ENCODE measurements at places on chromosomes 1 and 21. TPM values are rescaled to one million over a fixed set of nuclear protein-coding genes. Genes with fewer than 3 reads are reported as not detected.

GRCh38 chr1:174789399-174789798 lies 210.3 kb upstream of the CACYBP start:
- H3K4me1 ChIP-seq: peaks cover 4% of the 10 kb centered on the region
- no peaks in the 10 kb centered on the region for H3K27me3 ChIP-seq
- no peak overlapping the region for H3K4me3 ChIP-seq
- H3K36me3 ChIP-seq: no peaks in the 10 kb centered on the region
- no peak for DNase-seq

GRCh38 chr1:200035956-200036618 lies 8.6 kb downstream of the NR5A2 start:
- H3K27ac ChIP-seq: no peak overlapping the region
- no peak overlapping the region for H3K4me3 ChIP-seq
- no peaks in the 10 kb centered on the region for H3K36me3 ChIP-seq
- DNase-seq: no peak
- H3K4me1 ChIP-seq: peaks cover 3% of the 10 kb centered on the region

DNA sequence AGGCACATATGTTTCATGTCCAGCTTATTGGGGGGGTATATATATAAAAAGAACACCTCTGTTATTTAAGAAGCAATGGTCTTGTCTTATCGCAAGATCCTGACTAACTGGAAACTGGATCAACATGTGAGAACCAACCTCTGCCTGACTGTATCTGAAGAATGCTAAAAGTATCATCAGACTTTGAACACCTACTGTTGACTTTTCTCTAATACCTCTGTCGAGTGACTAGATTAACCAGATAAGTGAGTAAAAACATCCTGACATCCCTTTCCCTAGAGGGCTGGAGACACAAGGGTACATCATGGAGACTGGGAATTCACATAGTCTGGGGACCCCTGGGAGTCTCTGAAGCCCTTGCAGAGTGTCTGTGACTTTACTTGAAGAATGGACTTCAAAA lies 26.3 kb upstream of the PIGC start:
- H3K27ac ChIP-seq: no peak overlapping the region
- H3K27me3 ChIP-seq: no peaks in the 10 kb centered on the region
- DNase-seq: no peak
- H3K36me3 ChIP-seq: no peaks in the 10 kb centered on the region
- H3K4me1 ChIP-seq: no peaks in the 10 kb centered on the region

- H3K36me3 ChIP-seq: no peaks in the 10 kb centered on the region
- no peaks in the 10 kb centered on the region for H3K27me3 ChIP-seq
- H3K4me3 ChIP-seq: no peak overlapping the region
- no peak overlapping the region for H3K27ac ChIP-seq
Observed at GRCh38 chr1:186155594-186155993, 219.5 kb downstream of the TPR start.

- H3K36me3 ChIP-seq: no peaks in the 10 kb centered on the region
- no peak overlapping the region for H3K27ac ChIP-seq
- DNase-seq: no peak
- peaks cover 13% of the 10 kb centered on the region for H3K4me1 ChIP-seq
Observed at GRCh38 chr21:35222021-35222420, 172.9 kb upstream of the RUNX1 start.

The HRNR gene
- total RNA-seq: not detected

The AJAP1 gene
- 0.26 TPM for total RNA-seq

The RGS1 gene
- total RNA-seq: 29.8 TPM

Measured in right lobe of liver (tissue), 6 donors.